ENCODE measurements at places on chromosomes 12 and 14. TPM values are rescaled to one million over a fixed set of nuclear protein-coding genes. Genes with fewer than 3 reads are reported as not detected.

The BBOF1 gene
- 0.66 TPM for total RNA-seq

The PTHLH gene
- total RNA-seq: 3.6 TPM

The ACVRL1 gene
- total RNA-seq: 0.36 TPM

The CMKLR1 gene
- 0.04 TPM for total RNA-seq

The GLIPR1L1 gene
- total RNA-seq: not detected

All from SJCRH30 (cell line).